ENCODE measurements at places on chromosomes 11 and 22.
A peak's percentile ranks its signal among the peaks of the same experiment; 100 is the strongest.

GRCh38 chr11:61636676-61637075 is 43.5 kb upstream of the DAGLA start:
- no peak for DNase-seq

- DNase-seq: no peak
Measured at GRCh38 chr11:133172349-133172748, 360.0 kb downstream of the OPCML start.

DNA sequence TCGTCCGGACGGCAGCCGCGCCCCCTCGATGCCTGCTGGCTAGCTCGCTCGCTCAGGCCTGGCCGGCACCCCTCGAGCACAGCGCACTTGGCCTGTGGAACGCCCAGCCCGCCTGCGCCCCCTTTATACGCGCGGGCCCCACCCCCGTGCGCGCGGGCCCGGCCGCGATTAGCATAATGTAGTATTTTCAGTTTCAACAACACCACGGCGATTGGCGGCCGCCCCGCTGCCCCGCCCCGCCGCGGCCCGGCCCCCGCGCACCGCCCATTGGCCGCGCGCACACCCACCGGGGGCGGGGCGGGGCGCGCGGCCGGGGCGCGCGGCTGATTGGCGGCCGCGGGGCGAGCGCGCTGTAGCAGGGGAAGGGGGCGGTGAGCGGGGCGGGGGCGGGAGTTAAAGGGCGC is at the start of gene CDKN1C:
CDKN1C (minus strand) TSS at position 98 of the 404 bp plus-strand sequence. CDS start 319 bp downstream, outside the sequence.
- DNase-seq: peak; percentile 84

DNA sequence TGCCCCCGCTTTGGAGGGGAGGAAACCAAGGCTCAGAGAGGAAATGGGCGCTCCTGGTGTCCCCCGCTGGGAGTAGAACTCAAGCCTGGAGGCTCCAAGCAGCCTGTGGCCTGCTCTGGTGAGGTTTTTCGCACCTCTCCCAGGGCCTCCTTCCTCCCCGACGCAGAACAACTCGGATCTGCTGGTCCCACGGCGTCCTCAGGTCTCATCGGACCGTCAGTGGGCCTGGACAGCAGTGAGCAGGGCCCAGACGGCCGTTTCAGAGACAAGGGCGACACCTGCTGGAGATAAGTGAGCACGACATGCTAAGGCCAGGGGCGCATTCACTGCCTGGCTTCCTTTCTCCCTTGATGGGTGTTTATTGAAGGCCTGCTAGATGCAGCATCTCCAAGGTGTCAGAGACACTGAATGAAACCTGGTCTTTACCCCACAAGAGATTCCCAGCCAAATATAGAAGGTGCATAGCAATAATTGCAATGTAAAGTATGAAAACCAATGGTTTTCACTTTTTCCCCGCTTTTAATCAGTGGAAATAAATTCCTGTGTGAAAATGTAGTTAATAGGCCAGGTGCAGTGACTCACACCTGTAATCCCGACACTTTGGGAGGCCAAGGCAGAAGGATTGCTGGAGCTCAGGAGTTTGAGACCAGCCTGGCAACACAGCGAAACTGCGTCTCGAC is 26.9 kb upstream of the CD82 start:
- peak; percentile 76 for DNase-seq

DNA sequence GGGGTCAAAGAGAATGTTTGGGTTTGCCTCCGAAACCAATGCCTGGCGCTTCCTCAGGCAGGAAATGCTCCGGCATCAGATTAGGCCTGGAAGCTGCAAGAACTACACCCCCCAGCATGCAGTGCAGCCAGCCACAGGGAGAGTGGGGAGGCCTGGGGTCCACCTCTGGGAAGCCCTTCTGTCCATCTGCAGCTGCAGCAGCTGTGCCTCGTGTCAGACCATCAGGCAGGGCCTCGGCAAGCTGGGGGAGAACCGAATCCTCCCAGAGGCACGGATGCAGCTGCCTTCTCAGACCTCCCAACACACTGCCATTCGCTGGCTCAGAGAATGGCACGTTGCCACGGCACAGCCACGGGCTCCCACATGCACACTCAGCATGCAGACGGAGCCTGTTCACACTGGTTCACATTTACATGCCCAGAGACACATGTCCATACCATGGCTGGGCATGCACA is 57.4 kb downstream of the NECTIN1 start:
- no peak for DNase-seq

DNA sequence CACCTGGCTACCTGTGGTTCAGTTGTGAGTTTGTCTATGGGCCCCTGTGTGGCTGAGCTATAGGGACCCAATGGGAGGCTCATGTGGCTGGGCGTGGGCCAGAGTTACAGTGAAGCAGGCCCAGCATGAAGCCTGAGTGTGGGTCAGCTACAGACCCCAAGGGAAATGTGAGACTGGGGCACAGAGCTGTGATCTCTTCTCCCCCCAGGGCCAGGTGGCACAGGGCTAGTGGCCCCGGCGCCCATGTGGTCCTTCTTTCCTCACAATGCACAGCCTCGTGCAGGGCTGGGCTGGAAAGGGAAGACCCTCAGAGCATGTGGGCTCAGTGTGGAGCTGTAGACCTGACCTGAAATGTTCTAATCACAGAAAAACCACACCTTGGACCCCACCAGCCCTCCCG is 71.6 kb upstream of the NECTIN1 start:
- DNase-seq: no peak

DNA sequence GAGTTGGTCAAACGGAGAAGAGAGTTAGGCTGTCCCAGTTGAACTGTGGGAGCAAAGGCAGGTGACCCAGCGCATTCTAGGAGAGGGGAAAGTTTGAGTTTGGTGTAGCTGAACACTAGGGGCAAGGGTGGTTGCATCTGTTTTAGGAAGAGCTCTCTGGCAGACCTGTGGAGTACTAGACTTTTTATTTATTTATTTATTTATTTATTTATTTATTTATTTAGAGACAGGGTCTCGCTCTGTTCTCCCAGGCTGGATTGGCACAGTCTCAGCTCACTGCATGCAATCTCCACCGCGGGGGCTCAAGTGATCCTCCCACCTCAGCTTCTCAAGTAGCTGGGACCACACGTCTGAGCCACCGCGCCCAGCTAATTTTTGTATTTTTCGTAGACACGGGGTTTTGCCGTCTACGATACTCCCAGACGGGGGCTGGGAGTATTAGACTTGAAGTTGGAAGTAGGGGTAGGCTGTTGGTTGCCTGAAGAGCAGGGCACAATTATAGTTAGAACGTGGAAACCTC is 950 bp upstream of the ACER3 start:
- no peak for DNase-seq

GRCh38 chr22:37428649-37429586 is 1.6 kb upstream of the ELFN2 start:
- DNase-seq: peak; percentile 47

- no peak for DNase-seq
Measured at GRCh38 chr11:68460741-68461574, at the start of gene PPP6R3. Gene PPP6R3, plus strand, starts transcription at chr11:68460752. Its CDS starts 76,913 bp downstream, at chr11:68537665.

DNA sequence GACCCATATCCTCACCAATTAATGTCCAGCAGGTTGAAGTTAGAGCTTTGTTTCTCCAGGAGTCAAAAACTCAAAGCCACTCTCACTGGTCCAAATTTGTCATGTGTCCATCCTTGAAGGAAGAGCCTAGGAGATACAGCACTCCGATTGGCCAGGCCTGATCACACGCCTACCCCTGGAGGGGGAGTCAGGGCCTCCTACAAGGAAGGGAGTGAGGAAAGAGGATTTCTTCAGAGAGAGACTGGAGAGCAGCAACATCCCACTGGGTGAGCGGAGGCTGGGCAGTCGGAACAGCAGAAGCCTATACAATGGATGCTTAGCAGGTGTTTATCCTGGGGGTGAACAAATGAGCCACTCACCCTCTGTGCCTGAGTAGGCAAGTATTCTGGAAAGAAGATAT is 113.9 kb downstream of the TRIM29 start:
- no peak for DNase-seq

DNA sequence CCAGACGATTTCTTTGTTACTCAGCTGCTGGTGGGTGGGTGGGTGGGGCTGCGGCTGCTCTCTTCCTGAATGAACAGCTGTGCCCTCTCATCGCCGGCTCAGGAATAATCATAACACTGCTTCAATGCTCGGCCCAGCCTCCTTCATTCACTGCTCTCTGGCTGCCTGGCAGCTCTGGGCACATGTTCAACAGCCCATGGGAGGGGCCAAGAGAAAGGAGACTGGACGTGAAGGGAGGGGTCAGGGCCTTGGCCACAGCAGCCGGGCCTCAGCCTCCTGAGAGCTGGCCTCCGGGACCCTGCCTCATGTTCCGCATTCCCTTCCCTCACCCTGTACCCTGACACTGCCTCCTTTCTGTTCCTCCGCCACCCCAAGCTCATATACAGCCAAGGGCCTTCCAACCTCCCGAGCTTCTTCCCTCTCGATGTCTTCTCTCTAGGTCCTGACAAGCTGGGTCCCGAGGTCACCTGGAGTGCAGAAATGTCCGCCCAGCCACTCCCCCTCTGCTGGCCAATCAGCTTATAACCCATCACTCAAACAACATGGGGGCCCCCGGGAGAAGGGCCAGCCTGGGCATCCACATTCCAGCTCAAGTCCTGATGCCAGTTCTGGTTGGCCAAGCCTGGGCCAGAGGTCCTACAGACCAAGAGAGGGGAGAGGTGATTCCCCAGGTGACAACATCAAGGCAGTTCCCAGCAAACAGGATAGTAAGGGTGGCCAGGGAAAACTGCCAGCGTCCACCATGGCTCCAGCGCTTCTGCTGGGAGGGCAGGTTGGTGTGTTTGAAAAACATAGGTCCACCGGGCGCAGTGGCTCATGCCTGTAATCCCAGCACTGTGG is 3.2 kb upstream of the CSDC2 start:
- DNase-seq: no peak

GRCh38 chr11:36273110-36273509 is 16.1 kb downstream of the COMMD9 start:
- no peak for DNase-seq

GRCh38 chr11:12786891-12787290 is 112.7 kb downstream of the TEAD1 start:
- DNase-seq: no peak

DNA sequence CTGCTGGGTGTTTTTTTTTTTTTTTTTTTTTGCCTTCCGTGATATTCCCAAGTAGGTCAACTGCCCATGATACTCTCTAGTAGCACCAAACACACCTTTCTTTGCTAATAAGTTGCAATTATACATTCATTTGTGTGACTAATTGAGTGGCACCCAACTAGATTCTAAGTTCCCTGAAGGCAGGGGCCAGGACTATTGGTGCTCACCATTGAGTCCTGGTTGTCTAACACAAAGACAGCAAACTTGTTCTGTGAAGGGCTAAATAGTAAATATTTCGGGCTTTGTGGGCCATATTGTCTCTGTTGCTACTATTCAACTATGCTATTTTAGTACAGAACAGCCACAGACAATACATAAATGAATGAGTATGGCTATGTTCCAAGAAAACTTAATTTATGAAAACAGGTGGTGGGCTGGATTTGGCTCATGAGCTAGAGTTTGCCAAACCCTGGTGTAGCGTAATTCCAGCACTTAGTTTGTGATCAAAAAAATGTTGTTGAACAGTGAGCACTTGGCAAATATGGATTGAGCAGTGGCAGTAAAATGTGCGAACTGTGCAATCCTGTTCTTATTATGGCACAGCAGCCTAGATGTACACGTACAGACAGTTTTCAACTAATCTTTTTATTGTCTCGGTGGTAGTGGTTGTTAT is 11.3 kb downstream of the ENDOD1 start:
- DNase-seq: no peak

- DNase-seq: no peak
Measured at GRCh38 chr11:93481279-93481678, 61.9 kb downstream of the SMCO4 start.

GRCh38 chr11:35061516-35062440 is 77.2 kb upstream of the CD44 start:
- DNase-seq: no peak

DNA sequence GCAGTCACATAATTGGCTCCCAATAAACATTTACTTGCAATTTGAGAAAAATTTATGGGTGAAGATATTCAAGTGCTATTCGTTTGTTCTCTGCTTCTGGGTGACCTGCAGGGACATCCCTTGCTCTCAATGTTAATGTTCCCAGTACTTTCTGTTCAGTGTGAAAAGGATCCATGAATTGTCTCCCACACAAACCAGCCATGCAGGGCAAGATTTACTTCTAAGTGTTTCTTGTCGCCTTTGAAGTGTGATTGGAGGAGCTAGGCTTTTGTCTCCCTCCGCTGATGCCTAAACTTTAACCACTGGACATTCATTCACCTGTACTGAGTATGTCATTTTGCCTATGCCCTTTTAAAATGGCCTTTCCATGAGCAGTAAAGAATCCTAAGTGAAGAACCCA is 66.4 kb upstream of the ADA2 start:
- no peak for DNase-seq

All from GM18507 (cell line).